Right lung (tissue), 10 donors: ENCODE measurements at places on chromosomes 3 and 15.
A peak's percentile ranks its signal among the peaks of the same experiment; 100 is the strongest.

DNA sequence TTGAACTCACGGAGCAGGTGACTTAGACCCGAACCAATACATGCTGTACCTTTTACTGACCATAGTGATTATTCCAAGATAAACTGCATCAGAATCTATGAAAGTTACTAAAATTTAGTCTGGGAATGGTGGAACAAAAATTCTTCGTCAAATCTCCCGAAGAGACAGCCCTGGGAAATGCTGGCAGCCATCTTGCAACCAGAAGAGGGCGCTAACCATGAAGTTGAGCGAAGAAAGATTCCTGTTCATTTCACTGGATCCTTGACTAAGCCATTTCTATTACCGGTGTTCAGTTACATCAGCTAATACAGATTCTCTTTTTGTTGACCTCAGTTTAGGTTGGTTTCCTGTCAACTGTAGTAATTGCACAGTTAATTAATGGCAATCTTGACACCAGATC is 199.6 kb downstream of the SLC9A9 start:
- DNase-seq = no peak

DNA sequence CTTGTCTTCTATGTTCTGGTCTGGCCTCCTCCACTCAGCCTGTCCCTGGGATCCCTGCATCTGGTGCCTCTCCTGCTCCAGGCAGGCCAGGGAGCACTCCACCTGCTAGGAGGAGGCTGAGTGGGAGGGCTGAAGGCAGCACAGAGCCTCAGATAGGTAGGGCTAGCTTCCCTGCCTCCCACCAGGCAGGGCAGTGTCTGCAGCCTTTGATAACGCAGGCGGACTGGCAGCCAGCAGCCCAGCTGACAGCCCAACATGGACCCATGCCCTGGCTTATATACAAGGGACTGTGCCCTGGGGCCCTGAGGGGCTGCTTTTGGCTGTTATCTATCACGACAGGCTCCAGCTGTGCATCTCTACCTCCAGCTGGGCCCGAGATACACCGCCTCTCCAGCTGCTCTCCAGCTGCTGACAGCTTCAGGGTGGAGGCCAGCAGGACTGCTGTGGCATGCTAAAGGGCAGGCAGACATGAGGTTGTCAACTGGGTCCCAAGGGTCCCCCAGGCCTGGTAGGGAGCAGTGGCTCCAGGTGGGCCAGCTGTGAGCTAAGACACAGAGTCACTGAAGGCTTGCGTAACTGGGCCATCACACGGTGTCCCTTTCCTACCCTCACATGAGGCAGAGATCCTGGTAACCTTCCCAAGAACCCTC is 5.2 kb upstream of the CLK3 start:
- peak; percentile 69 for DNase-seq

DNA sequence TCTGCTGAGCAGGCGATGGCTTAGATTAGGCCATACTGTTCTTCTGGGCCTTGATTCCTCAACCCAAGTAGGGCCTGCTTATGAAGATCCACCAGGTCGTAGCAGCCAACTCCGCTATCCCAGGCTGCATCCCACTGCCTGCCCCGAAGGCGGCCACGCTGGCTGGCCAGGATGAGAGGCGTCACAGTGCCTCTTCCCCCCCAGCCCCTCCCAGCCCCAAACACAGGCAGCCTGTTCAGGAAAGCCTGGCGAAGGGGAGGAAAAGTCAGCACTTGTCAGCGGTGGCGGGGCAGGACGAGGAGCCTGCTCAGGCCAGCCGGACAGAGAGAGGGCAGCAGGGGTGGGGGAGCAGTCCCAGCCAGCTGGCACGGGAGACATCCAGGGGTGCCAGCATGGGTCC is 11.2 kb downstream of the PTH1R start:
- no peak for DNase-seq

GRCh38 chr15:63544258-63545026 is 40.0 kb downstream of the USP3 start:
- no peak for DNase-seq

DNA sequence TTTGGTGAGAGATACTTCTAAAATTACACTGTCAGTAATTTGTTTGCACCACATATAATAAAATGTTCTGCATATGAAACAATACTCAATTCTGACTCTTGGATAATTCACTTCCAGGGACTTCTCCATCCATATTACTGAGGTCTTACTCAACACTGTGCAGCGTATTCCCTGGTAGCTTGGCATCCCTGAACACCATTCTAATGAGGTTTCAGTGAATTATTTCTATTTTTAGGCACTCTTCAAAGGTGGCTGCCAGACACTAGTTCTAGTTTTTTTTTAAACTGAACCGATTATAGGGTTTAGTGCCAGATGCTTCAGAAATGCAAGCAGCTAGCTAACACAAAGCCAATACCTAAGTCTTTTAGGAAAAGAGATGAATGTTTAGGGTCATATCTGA is 283.3 kb downstream of the FEZF2 start:
- no peak for DNase-seq

- no peak for DNase-seq
These were observed 276.5 kb downstream of the TBL1XR1 start for GRCh38 chr3:176920766-176921160.

DNA sequence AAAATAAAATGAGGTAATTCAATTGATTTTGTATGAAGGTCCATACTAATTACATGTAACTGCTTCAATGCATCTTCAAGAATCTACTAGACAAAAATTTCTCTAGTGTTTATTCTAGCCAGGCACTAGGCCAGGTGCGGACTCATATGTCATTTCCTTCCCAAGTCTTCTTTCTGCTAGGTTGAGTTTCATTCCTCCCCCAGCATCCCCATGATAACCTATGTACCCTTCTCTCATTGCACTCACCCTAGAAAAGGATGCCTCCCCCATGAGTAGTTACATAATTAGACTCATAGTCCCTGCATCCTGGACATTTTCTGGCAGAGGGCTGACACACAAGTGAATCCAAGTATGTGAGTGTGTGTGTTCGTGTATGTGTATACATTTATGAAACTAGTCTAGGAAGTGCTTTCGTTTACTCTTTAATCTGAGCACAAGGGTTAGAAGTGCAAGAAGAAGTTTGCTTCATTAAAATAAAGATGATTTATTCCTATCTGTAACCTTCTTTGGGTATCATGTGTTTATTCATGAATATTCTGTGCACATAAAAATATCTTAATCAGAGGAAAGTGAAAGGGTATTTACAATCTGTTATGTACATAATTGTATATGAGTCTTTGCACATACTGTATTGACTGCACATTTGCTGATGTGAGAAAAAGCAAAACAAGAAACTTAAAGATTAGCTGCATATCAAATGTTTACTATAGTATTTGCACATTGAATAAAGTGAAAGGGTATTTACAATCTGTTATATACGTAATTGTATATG is 585.6 kb upstream of the ZNF717 start:
- DNase-seq = no peak
